Amniotic stem cell (primary cell): ENCODE measurements at places on chromosomes 2 and 18.

DNA sequence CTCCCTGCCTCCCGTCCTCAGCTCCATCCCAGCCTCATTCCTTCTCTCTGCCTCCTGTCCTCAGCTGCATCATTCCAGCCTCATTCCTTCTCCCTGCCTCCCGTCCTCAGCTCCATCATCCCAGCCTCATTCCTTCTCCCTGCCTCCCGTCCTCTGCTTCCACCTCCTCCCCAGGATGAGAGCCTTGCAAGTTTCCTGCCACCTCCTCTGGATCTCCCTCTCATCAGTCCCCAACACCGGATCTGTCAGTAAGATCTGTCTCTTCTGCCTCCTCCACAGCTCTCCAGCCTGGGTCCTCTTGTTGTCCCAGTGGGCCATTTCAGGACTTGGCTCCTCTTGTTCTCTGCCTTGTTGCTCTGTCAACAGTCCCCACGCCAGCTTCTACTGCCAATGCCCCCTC is 130.9 kb downstream of the NDUFA10 start:
- DNase-seq: no peak

DNA sequence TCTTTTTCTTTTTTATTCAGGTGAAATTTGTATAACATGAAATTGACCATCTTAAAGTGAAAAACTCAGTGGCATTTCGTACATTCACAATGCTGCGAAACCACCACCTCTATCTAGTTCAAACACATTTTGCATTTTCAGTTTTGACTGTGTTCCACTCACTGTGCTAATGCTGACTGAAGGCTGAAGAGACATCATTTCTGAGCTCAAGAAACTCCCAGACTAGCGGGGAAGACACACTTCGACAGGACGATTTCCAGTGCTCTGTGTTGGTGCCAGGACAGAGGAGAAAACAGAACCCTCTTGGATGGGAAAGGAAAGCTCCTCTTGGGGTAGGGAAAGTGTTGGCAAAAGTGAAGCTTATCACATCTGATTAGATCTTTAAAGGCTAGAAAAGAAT is 44.2 kb upstream of the CBLN2 start:
- no peak for DNase-seq

DNA sequence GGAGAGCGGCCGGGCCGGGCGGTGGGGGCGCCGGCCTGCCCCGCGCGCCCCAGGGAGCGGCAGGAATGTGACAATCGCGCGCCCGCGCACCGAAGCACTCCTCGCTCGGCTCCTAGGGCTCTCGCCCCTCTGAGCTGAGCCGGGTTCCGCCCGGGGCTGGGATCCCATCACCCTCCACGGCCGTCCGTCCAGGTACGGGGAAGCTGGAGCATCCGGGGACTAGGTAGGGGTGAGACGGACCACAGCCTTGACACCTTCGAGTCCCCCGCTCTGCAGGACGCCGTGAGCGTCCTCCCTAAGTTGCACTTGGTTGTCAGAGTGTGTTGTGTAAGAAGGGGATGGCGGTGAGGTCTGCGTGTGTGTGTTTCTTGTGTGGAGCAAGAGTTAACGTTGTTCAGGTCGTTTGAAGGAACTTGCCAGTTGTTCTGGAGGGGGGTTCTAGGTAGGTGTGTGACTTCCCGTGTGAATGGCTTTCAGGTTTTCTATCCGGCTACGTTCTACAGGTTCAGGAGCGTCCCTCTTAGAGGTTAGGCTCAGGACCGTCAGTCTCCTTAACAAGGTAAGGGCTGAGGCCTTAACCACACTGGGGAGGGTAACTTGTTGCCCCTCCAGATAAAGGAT is 393 bp downstream of the IL1R1 start:
- no peak for DNase-seq

- no peak for DNase-seq
These were observed 26.1 kb downstream of the KCTD18 start for GRCh38 chr2:200483729-200484198.

GRCh38 chr2:173876833-173877413 is 88.2 kb downstream of the SP3 start:
- no peak for DNase-seq

DNA sequence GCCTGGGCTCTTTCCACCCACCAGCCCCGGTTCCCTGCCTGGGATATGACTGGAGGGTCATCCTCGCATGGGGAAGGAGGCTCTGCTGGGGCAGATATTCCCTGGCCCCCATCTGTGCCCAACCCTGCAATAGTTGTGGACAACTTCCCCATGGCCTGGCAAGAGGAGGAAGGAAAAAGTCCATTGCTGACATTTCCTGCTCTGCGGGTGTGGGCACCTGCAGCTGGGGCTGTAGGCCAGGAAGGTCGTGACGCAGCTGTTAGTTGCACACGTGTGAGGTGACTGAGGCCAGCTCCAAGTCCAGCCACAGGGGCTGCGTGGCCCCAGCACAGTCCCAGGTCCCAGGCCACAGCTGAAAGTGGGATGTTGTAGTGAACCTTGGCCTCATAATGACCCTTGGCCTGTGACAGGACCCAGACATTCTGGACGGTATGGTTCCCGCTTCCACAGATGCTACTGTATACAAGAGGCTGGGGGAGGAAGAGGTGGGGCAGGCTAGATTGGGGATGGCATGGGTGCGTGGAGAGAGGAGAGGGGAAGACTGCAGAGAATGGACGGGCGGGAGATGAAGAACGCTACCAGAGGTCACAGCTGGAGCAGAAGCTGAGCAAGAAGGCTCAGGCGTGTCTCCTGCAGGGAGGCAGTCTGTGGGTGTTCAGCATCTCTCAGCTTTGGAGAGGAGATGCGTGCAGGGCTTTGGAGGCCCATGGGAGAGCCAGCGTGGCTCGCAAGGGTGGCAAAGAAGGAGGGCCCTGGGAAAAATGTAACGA is 22.1 kb downstream of the OTOF start:
- DNase-seq: no peak

DNA sequence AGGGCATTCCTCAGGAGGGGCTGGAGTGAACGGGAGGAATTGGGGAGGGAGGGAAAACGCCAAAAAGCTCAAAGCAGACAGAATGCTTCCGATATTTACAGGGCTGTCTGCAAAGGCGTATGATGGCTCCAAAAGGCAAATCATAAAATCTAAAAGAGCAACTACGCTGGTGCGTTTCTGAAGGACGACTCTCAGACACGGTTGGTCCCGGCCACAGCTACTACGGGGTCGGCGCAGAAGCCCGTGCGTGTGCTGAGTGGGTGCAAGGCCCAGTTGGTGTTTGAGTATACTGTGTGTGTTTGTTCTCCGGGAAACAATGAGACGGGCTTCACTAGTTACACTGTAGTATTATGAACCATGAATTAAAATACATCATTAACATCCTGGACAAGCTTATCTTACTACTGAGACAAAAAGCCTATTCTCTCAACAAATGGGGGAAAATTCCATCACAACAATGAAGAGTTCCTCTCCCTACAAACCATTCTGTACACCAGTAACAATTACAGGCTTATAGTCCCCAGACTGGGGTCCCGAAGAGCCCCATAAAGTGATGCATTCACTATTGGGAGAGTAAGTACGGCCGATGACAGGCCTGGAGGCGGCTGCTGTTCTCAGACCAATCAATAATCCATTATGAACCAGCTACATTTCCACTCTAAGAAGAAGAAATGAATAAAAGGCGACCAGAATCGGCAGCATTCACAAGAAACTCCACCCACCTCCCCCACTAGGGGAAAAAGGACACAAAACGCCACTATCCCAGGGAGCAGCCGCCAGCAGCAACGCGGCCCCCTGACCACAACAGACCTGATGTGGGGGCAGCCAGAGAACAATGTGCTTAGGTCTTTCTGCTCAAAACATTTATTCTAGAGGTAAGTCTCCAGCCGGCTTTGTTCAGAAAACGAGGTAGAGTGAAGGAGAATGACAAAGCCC is 43.4 kb downstream of the ZNF516 start:
- no peak for DNase-seq

GRCh38 chr2:234107861-234108260 is 57.4 kb downstream of the SPP2 start:
- no peak for DNase-seq

DNA sequence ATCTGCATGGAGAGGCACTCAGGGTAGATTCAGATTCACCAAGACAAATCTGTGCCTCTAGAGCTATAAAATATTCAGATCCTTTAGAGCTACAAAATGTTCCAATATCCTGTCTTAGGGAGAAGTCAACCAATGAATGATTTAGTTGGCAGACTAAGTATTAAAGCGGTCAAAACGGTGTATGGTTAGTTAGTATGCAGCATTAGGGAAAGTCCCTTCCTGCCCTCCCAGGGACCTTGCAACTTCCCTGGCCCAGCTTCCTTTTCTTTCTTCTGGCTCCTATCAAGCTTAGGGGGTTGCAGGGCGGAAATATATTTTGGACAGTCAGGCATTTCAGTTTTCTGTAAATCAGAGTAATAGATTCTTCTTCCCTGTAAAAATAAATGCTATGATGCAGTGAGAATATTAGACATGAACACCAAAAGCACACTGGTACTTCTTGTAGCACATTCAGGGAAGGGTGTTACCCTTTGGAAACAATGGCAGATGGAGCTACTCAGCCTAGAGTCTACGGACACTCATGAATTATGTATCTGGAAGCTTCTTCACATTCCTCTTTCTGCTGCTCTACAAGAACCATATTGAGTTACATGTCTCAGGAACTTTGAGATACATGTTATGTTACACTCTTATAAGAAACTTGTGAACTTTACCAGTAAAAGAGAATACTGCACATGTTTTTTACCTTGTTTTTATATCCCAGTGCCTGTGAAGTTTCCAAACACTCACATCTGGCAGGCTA is 45.7 kb downstream of the CCDC93 start:
- no peak for DNase-seq

GRCh38 chr18:41922841-41923240 is 32.2 kb upstream of the PIK3C3 start:
- no peak for DNase-seq

DNA sequence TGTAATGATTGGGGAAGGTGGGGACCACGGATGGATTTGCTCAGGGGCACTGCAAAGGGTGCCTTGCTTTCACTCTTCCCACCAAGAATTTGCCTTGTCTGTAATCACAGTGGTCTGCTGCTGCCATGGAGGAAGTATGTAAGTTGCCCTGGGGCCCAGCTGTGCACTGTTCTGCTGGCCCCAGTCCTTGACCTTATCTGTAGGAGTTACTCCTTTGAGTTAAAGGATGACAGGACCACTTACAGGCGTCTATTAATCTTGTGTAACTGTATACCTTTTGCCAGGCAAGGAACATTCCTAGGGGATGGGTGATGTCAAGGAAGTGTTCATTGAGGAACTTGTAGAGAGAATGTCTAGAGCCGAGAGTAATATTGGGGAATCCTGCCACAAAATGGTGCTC is 212.8 kb upstream of the LRRTM1 start:
- DNase-seq: no peak

- DNase-seq: no peak
These were observed 390.7 kb downstream of the METTL4 start for GRCh38 chr18:2180586-2180985.

- no peak for DNase-seq
These were observed 6.1 kb downstream of the CABLES1 start for GRCh38 chr18:23141104-23141999.
